ENCODE measurements at places on chromosomes 12 and 14. TPM values are rescaled to one million over a fixed set of nuclear protein-coding genes. Genes with fewer than 3 reads are reported as not detected.
A peak's percentile ranks its signal among the peaks of the same experiment; 100 is the strongest.

Gene BDKRB1
- 0.69 TPM for total RNA-seq

Gene DTX3
- 15.9 TPM for total RNA-seq

Gene ZDHHC22
- 0.15 TPM for total RNA-seq

Gene DERA
- 49.4 TPM for total RNA-seq

- DNase-seq: no peak
These were observed 454.8 kb upstream of the SOX5 start for GRCh38 chr12:24404086-24404815.

DNA sequence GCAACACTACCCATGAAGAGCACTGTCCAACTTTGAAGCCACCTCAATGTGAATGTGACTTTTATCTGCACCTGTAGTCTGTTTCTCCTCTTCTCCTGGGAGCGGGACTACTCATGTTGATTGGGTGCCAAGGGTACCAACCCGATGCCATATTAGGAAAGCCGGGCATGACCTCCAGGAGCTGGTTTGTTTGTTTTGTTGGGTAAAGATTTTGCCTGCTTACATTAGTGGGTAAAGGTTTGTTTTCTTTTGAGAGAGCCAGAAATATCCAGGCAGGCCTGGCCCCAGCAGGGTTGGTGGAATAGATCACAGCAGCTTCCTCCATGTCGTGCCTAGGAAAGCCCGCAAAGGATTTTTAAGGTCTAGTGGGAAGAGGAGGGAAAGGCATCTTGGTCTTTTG lies 19.7 kb upstream of the ITPK1 start:
- DNase-seq: peak; percentile 30

GRCh38 chr12:64819816-64820402 lies 4.5 kb upstream of the TBC1D30 start:
- no peak for DNase-seq

DNA sequence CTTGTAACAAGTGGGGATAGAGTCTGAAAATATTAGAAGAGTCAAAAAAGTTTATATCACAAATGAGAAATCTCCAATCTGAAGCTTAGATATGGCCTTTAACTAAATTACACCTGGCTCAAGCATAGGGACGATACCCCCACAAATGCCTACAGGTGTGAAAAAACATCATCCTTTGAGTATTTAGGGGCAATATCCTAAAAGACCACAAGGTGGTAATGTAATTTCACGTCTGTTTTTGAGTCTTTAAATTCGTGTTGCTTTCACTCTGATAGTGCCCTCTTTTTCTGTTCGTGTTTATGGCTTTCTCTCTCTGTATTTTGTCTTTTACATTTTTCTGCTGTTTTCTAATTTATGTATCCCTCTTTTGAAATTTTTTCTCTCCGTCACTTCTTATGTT lies 84.3 kb downstream of the ETNK1 start:
- DNase-seq: peak; percentile 46
